ENCODE measurements at places on chromosomes 1 and 21.

DNA sequence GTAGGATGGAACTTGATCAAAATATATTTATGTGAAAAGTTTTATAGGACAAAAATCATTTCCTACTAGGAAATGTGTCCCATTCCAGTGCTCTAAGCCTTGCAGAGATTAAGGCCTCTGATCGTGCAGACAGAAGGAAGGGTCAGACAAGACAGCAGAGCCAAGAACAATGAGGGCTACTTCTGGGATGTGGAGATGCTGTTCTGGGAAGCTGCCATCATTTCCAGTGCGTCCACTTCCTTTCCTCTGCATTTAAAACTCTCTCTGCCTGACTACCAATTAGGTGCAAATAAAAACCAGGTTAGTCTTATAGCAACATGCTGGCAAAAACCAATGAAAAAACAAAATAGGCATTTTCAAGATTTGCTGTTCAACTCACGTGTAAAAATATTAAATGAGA lies 36.1 kb downstream of the BEND5 start:
- no peak for DNase-seq

GRCh38 chr1:228004331-228004855 lies 2.4 kb upstream of the WNT3A start:
- peak; percentile 57 for DNase-seq

- no peak for DNase-seq
Measured at GRCh38 chr1:28021064-28021463, 61.3 kb downstream of the XKR8 start.

GRCh38 chr21:44647222-44647552 lies 973 bp downstream of the KRTAP10-11 start:
- DNase-seq: no peak

- DNase-seq: peak; percentile 3
Measured at GRCh38 chr1:14486401-14487201, 111.9 kb upstream of the KAZN start.

DNA sequence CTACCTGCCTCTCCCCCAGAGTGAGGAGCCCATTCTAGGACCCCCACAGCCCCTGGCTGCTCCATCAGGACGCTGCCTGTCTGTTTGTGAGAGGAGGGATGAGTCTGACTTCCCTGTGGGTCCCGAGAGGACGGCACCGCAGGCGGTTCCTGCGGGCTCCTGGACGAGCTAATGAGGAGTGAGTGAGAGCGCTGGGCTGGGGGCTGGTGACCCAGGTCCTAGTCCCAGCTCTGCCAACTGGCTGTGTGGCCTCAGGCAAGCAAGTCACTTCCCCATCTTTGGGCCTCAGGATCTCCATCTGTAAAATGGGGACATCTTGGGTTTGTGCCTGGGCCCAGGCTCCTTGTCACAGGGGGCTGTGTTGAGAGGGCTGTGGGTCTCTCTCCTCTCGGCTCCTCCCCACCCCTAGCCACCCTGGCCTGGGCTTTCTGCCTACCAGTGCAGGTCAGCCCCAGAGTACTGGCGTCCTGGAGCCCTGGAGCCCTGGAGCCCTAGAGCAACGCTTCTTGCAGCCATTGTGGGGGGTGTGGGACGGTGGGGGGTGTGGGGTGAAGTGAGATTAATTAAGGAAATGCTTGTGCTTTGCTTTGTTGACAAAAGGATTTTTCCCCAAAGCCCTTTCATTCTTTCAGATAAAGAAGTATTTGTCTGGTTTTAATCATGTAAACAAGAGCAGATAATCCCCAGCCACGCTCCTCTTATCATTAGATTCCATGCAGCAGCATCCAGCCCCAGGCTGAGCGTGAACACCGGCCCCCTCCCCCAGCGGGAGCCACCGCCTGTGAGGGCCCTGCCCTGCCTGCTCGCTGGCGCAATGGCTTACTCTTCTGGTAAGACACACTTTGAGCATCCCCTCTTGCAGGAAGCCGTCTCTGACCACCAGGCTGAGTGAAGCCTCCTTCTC lies 26.8 kb downstream of the SLC1A7 start:
- no peak for DNase-seq

- no peak for DNase-seq
Measured at GRCh38 chr1:192730198-192730597, 78.6 kb upstream of the RGS2 start.

DNA sequence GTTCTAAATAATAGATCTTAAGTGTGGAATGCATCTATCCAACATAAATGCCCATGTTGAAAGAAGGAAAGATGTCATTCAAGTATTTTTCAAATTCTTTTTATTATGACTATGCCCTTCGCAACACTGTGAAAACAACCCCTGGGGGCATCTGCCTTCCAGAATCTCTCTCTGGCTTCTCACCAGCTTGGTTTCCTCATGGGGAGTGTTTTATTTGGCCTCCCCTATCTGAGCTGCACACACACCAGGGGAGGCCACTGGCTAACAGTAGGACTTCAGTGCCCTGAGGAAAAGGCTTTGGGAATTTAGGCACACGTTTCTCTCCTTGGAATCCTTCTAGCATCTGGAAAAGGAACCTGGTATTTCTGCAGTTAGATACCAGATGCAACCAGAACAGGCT lies 130.6 kb downstream of the EDEM3 start:
- DNase-seq: peak; percentile 30

DNA sequence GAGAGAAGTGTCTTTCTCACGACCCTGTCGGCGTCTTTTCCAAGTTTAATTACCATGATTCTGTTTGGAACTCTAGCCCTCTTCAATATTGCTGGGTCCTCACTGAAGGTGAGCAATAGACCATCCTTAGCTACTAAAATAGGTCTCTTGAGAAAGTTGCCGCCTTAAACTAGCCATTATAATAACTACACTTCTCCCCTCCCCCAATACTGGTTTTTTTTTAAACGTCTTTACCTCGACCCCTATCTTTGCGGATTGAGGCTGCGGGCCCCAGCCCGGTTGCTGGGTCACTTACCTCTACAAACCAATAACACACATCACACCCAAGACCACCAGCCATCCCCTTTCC lies 672 bp downstream of the ENSA start:
- no peak for DNase-seq

DNA sequence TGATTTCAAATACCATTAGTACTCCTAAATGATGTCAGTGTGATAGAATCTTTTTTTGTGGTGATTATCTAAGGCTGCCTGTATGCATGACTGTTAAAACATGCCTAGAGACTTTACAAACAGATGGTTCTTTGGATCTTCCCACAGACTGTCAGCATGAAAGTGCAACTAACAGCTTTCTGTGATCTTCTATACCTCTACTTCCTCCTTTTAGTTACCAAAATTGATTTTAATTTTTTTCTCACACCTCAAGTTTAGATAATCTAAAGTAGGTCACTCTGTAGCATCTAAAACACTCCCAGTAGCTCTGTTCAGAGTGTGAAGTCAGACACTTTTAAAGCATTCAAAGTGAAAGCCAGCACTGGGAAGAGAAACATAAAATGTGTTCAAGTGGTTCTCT lies 534.5 kb downstream of the PTPRC start:
- DNase-seq: peak; percentile 24

DNA sequence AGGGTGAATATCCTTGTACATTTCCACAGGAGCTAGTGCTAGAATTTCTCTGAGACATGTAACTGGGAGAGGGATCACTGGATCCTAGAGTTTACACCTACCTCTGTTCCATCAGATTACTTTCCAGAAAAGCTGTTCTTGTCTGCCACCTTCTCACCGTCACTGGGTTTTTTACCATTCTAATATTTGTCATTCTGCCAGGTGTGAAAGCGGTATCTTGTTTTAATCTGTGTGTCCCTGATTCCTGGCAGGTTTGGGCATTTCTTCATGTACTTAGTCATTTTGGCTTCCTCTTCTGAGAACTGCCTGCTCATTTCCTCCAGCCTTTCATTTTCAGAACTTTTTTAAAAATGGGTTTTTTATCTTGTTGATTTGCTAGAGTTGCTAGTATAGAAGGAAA lies 5.1 kb downstream of the PMF1 start:
- DNase-seq: peak; percentile 46

DNA sequence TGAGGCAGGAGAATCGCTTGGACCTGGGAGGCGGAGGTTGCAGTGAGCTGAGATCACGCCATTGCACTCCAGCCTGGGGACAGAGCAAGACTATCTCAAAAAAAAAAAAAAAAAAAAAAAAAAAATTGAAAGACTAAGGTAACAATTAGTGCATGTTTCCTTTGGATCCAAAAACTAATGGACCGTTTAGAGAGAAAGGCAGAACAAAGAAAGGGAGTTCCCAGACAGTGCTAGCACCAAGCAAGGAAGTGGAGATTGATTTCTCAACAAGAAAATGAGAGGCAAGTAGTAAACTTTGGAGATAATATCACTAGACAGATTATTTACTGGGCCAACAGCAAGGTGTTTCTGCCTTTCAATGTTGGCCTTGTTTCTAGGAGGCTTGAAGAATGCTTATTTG lies 24.2 kb downstream of the ATP1B1 start:
- DNase-seq: no peak

DNA sequence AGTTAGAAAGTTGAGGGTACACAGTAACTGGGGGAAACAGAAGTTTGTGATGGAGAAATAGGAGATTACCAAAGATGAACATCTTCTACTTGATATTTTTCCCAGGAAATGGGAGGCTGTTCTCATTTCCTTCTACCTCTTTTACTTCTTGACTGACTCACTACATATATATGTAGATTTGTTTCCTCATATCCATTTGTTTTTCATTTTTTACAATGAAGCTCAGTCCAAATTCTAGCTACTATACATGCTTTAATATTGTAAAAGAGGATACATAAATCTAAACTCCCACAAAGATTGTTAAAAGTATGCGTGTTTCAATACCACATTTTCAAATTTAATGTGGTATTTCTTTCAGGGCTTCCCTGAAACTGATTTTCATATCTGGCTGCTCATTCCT lies 366.6 kb upstream of the NCAM2 start:
- peak; percentile 15 for DNase-seq

DNA sequence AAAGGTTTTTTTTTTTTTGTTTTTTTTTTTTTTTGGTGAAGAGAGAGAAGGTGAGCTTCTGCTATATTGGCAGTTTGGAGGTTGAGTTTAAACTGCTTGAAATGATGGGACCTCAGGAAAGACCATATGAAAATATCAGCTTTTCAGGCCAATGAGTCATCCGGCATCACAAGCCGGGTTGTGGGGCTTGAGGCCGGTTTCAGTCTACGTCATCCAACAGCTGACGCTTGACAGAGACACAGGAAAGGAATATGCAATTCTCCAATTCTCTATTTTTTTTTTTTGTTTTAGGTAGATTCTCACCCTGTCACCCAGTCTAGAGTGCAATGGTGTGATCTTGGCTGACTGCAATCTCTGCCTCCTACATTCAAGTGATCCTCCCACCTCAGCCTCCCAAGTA lies 52.4 kb downstream of the KCNJ6 start:
- DNase-seq: peak; percentile 89

DNA sequence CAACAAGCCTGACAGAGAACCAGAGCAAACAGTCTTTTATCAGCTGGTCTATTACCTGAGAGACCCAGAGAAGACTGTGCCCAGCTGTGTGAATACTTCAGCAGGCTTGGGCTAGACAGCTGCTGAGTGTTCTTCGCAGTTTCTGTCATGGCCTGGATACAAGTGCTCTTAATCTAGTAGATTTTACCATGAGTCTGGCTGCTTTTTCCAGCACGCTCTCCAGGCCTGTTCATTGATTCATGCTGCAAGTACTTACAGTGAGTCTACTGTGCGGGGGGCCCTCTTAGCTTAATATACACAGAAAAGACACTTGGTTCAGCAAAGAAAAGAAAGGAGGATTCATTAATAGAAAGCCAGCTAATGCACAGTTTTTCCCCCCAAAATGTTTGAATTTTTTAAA lies 48.5 kb downstream of the RGS7 start:
- no peak for DNase-seq

DNA sequence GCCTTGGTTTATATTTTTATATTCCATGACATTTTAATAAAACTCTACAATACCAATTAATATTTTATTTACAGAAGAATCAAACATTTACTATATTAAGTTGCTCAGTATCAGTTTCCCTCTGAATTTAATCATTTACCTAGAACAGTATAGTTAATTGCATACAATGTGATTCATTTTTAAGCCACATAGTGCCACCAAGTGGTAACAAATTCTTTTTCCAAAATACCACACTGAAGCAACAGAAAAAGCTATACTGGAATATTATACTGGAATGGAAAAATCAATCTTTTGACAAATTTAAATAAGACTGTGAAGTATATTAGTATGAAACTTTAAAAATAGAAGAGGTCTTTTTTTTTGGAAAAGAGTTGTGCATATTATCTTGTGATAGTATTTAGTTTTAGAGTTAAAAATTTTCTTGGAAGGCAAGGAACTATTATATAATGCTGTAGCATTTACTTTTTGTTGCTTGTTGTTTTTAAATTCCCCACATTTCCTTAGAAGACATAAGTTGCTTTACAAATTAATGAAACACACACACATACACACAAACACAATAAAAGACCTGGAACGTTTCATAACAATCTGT lies 57.3 kb downstream of the ZNF644 start:
- DNase-seq: peak; percentile 38

- no peak for DNase-seq
Measured at GRCh38 chr1:202276081-202276715, 65.5 kb downstream of the UBE2T start.

DNA sequence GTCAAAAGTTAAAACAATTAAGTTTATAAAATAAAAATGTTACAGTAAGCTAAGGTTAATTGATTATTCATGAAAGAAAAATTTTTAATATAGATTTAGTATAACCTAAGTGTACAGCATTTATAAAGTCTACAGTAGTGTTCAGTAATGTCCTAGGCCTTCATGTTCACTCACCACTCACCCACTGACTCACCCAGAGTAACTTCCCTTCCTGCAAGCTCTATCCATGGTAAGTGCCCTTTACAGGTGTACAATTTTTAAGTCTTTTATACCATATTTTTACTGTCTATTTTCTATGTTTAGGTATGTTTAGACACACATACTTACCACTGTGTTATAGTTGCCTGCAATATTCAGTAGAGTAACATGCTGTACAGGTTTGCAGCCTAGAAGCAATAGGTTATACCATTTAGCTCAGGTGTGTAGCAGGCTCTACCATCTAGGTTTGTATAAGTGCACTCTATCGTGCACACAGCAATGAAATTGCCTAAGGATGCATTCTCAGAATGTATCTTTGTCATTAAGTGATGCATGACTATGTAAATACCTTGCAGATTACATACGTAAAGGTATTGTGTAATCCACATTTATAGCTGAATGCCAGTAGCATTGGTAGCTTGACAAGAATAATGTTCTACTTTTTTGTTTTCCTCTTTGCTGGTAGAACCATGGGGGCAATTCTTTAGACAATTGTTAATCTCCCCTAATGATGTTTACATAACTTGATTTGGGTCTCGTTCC lies 35.7 kb upstream of the GPR88 start:
- peak; percentile 46 for DNase-seq

All from ELR (cell line).